ENCODE measurements at places on chromosomes 12 and 14. TPM values are rescaled to one million over a fixed set of nuclear protein-coding genes. Genes with fewer than 3 reads are reported as not detected.

FZD10 gene
- polyA plus RNA-seq: 0.31 TPM

PMEL gene
- polyA plus RNA-seq: 1.3 TPM

EXOC3L4 gene
- 10.8 TPM for polyA plus RNA-seq

NRL gene
- polyA plus RNA-seq: 1.2 TPM

- no peak for DNase-seq
Measured at GRCh38 chr12:123723765-123724164, 11.6 kb downstream of the ATP6V0A2 start.

DNA sequence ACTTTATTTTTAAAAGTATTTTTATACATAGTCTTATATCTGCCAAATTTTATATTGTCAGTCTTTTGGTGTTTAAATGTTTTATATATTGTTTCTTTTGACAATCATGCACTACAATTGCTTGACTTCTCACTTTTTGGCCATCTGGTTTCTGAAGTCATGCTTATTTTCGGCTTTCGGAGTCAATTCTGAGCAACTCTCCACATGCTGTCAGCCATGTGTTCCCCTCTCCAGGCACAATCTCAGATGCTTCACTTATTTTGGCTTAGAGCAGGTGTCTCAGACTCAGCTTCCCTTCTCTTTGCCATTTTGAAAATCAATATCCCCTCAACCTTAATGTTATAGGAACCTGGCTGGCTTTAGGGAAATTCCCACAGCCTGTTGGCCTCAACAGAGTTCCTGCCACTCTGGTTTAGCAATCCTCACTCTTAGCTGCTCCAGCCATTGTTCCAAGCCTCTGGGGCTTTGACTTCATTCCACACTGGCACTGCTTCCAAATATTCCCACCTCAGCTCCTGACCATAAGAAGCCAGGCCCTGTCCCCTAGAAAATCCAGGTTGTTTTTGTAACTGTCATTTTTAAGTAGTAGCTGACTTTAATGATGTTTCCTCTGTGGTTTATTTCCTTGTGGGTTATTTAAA lies 125.5 kb upstream of the FAR2 start:
- DNase-seq: no peak

DNA sequence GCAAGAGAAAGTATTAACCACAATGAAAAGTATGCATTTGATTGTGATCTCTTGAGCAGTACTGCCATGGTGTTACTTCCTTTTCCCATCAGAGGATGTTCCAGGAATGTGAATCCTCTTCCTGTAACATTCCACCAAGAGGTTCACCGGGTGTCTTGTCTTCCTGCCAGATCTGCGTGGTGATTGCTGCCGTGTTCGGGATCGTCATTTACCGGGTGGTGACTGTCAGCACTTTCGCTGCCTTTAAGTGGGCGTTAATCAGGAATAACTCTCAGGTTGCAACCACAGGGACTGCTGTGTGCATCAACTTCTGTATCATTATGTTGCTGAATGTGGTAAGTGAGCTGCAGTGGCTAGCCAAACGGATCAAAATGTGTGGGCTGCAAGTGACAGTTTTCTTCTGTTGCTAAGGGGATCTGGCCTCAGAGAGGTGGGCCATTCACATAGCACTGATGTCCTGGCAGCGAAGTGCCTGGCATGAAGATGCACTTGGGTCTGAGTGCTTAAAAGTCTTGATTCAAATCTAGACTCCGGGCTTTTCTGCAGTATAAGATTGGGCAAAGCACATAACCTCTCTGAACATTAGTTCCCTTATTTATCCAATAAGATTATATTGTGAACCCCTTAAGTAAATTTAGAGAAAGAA lies 123.4 kb downstream of the SLC5A8 start:
- DNase-seq: no peak

DNA sequence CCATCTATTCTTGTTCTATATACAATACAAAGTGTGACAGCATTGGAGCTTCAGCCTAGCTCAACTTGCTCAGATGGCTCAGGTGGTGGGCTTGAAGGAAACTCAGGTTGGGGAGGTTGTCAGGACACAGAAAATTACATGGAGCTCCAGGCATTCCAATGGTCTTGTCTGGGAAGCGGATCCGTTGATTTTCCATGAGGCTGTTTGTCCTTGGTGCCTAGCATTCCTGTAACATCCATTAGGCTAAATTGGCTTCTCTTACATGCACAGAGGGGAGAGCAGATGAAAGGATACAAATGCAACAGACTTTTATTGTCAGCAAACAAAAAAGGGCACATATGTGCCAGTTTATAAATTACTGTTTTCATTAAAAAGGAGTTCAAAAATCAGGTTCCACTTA lies 75.5 kb upstream of the OTX2 start:
- no peak for DNase-seq

DNA sequence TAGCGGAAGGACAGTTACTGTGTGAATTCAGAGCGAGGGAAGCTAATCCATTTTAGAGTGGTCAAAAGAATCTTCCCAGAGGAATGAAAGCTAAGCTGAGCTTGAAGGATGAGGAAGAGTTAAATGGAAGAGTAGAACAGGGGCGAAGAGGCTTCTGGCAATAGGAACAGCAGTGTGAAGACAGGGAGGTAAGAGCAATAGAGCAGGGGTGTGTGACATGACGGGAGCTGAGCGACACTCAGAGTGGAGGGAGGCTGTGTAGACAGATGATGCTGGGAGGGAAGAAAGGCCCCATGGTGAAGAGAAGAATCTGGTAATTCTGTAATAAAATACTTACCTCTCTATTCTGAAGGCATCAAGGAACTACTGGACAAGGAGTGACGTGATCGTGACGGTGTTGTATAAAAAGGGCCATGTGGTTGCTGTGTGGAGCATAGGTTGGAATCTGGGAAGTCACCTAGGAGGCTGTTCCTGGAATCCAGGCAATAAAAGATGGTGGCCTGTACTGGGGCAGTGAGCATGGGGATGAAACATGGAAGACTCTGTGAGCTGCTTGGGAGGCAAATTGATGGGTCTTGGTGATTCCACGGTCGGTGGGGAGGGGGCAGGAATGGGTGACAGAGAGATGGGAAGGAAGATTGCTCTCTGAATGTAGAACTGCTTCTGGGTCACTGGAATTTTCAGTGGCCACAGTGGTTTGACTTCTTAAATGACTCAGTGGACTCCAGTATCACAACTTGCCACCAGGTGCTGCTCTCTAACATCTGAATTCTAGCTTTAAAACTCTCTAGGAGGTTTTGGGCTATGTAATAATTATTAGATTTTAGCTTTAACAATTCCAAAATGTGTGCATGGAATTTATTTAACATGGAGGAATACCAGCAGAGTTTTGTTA lies 164.1 kb downstream of the ATP23 start:
- DNase-seq: no peak

- peak; percentile 71 for DNase-seq
Measured at GRCh38 chr14:92511453-92512238, 1.9 kb upstream of the RIN3 start.

- DNase-seq: no peak
Measured at GRCh38 chr12:32332446-32332845, 66.9 kb upstream of the FGD4 start.

GRCh38 chr14:70707138-70708038 lies 65.7 kb downstream of the TTC9 start:
- DNase-seq: no peak

DNA sequence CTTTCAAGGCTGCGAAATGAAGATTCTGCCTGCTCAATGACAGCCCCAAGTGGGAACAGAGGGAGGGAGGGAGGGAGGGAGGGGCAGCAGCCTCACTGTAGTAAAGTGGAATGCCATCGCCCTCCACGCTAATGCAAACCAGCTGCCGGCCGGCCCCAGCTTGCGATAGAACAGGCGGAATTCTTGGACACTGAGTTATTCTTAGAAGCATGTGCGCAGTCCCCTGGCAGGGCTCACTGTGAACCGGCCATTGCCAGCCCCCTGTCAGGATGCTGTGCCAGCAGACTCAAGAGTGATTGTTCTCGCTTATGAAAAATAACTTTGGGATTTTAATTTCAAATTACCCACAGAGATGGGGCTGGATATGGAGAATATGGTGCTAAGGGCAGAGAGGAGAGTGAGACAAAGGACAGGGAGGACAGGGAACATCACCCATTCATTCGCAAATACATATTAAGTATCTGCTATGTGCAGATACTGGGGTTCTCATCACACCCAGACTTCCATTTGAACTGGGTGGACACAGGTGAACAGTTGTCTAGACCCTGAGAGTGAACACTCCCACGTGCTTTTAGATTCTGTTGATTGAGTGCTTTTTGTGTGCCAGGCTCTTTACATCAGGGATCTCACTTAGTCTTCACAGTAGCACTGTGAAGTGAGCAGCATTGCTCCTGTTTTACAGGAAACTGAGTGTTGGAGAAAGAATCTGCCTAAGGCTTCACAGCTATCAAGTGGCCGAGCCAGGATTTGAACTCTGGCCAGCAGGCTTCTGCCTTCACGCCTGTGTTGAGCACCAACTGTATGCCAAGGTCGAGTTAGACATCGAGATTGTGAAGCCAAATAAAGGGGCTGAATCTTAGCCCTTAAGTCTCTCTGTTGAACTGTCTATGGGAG lies 192.9 kb downstream of the C12orf75 start:
- peak; percentile 91 for DNase-seq

DNA sequence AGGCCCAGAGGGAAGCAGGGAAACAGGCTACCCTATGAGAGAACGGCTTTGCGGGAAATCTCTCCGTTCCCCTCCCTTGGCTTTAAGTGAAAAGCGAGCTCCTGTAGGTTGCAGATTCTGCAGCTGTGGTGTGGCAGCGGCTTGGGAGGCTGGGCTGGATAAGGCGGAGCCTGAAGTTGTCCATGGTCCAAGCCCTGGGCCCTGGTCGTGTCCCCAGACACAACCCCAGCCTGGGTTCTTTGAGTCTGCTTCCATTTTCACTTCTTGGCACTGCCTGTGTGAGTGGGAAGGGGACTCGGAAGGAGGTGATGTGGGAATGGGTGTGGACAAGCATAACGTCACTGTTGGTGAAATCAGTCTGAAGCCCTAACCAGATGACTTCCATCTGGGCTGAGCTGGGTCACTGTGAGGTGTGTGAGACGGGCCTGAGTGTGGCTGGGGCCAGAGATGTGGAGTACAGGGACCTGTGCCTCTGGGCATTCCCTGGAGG lies 43.0 kb upstream of the CTDSP2 start:
- peak; percentile 92 for DNase-seq

Measured in stomach (tissue), 19 donors.